ENCODE measurements at places on chromosomes 3 and 15. TPM values are rescaled to one million over a fixed set of nuclear protein-coding genes. Genes with fewer than 3 reads are reported as not detected.

GRCh38 chr3:12352755-12353154 lies 63.9 kb downstream of the PPARG start:
- DNase-seq = no peak

DNA sequence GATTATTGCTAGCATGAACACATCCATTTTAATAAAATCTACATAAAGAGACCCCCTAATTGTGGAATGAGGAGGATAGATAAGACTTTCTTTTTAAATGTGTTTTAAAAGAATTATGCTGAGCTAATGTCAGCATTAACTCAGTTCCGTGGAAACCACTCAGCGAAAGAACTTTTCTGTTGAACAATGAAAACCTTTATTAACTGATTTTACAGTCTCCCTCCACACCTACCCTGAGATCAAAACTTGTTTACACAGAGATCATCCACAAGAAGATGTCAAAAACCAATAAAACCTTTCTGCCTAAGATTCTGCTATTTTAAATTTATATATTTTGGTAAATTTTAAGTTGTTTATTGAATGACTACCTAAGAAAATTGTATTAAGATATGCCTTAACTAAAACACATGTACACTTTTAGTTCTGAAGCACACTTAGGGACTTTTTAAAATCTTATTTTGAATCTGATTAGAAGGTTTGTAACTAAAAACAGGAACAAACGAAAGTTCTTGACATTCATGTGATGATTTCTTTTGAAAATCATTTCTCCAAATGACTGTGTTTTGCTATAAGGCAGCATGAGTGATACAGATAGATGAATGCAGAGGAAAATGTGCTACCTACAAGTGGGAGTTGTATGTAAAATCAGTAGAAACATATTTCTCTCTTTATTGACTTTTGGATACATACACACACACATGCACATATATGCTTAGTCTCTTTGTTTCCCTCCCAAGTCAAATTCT lies 369.0 kb downstream of the UNC13C start:
- DNase-seq = no peak

GRCh38 chr3:32296251-32297204 lies 58.0 kb downstream of the CMTM8 start:
- peak; percentile 40 for DNase-seq

- DNase-seq = no peak
These were observed 339.1 kb upstream of the POU1F1 start for GRCh38 chr3:87615506-87615905.

DNA sequence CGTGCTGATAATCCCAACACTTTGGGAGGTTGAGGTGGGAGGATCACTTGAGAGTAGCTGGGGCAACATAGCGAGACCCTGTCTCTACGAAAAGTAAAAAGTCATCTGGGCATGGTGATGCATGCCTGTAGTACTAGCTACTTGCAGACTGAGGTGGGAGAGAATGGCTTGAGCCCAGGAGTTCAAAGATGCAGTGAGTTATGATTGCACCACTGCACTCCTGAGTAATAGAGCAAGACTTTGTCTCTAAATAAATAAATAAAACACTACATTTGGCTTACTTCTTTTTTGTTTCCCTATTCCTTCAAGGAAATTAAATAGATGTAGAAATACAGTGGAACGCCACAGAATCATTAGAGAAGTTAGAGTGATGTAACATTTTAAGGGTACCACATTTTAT lies 20.1 kb upstream of the LDHAL6B start:
- no peak for DNase-seq

- no peak for DNase-seq
These were observed 39.6 kb downstream of the ADIPOQ start for GRCh38 chr3:186882150-186882524.

- no peak for DNase-seq
These were observed 40.0 kb upstream of the PLCL2 start for GRCh38 chr3:16844791-16845190.

GRCh38 chr15:39539466-39539865 lies 41.4 kb upstream of the THBS1 start:
- no peak for DNase-seq

DNA sequence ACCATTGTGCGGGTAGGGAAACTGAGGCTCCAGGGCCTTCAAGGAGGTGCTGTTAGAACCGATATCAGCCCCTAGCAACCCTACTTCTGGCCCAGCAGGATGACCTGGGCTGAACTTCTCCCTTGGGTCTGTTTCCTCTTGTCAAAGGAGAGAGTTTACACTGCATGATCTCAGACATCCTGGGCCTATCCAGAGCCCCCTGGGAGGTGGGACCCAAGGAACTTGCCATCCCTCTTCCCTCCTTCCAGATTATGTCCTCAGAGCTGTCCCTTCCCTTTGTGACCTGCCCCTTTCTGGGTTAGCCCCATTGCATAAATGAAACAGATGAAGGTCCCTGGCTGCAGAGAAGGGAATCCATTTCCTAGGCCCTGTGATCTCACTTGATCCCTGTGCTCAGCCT lies 12.3 kb upstream of the DNAH1 start:
- no peak for DNase-seq

- no peak for DNase-seq
These were observed 235.4 kb downstream of the FHIT start for GRCh38 chr3:61015859-61016258.

- DNase-seq = no peak
These were observed 22.4 kb upstream of the CCK start for GRCh38 chr3:42288385-42288784.

GRCh38 chr3:144462337-144462736 lies 490.7 kb downstream of the DIPK2A start:
- DNase-seq = no peak

- DNase-seq = no peak
These were observed 233.8 kb downstream of the ZNF385D start for GRCh38 chr3:21517184-21517583.

GRCh38 chr15:95520511-95520910 lies 810.0 kb upstream of the NR2F2 start:
- DNase-seq = no peak

GRCh38 chr15:59591356-59591755 lies 20.2 kb upstream of the GCNT3 start:
- DNase-seq = no peak

GRCh38 chr15:37682304-37682703 lies 252.1 kb upstream of the TMCO5A start:
- DNase-seq = no peak

DNA sequence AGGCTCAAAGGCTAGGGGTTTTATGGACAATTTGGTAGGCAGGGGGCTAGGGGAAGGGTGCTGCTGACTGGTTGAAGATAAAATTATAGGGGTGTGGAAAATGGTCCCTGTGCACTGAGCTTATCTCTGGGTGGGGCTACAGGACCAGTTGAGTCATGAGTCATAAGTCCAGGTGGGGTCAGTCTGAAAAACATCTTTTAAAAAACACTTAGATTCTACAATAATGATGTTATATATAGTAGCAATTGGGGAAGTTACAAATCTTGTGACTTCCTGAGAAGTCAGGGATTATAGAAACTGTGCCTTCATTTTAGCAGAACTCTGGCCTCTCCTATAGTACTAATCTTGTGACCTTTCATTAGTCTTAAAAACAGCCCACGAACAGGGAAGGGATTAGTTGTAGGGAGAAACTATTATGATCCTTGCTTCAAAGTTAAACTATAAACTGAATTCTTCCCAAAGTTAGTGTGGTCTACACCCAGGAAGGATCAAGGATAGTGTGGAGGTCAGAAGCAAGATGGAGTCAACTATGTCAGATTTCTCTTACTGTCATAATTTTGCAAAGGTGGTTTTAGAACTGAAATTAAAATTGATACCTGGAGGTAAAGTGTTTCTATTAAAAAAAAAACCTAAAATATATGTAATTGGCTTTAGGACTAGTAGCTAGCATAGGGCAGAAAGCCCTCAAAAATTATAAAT lies 130.1 kb downstream of the P2RY1 start:
- DNase-seq = no peak

- no peak for DNase-seq
These were observed 38.9 kb downstream of the ACAP2 start for GRCh38 chr3:195403841-195404408.

DNA sequence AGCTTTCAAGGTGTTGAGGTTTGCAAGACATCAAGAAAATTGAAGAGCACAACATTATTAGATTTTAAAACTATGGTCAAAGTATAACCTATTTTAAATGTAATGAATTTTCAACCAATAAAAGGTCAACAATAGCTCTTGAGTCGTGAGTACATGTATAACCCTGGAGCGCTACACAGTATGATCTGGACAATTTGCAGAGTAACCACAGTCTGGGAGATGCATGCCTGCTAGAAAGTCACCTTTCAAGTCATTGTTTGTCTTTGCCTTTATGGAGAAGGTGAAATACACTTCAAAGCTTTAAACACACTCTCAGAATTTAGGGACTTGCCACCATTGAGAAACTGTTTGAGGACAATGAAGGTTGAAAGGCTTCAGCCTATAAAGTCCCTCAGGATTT lies 112.6 kb upstream of the ALCAM start:
- DNase-seq = no peak

- DNase-seq = no peak
These were observed 226.6 kb upstream of the ROBO1 start for GRCh38 chr3:79994397-79994796.

GRCh38 chr15:38860674-38861073 lies 296.1 kb upstream of the RASGRP1 start:
- DNase-seq = no peak

GRCh38 chr3:48830715-48831114 lies 17.0 kb downstream of the PRKAR2A start:
- DNase-seq = no peak

GRCh38 chr3:181330821-181331563 lies 341.5 kb upstream of the DNAJC19 start:
- no peak for DNase-seq

DNA sequence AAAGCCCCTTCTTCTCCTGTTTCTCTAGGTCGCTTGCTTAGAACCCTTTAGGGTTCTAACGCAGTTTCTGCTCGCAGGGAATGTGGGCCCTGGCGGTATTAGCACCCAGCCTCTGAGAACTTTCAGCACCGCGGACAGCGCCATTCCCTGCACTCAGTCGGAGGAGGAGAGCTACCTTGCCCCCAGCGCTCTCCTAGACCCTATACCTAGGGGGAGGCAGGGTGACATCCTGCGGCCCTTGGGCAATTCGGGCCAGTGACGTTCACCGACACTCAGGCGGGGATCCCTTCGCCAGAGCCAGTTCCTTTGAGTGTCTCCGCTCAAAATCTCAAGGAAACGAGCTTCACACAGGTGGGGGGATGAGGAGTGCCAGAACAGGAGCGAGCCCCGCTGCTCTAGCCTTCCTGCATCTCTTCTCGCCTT lies 1.3 kb downstream of the SLC7A14 start:
- peak; percentile 46 for DNase-seq

DNA sequence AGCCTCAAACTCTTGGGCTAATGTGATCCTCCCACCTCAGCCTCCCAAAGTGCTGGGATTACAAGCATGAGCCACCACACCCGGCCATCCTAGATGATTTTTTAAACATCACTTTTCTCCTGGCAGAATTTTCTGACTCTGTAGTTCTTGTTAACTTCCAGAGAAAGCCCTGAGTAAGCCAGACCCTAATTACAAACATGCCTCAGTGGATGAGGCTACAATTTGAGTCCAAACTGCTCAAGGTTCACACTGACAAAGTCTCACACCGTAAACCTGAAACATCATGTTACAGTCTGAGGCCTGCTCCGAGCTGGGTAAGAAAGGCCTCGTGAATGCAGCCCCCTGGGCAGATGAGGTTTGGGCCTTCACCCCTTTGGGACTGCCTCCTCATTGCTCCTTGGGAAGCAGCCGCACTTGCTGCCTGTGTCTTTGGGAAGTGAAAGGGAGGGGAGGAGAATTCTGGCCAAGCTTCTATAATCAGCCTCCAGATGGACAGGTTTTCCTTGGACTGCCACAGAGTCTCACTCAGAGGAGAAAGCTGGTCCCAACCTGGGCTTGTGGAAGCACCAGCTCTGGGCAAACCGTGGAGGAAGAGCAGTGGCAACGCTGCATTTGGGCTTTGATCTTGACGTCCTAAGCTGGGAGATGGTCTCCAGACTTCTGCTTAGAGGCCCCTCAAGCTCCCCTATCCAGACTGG lies 46.0 kb downstream of the CA12 start:
- DNase-seq = no peak

- no peak for DNase-seq
These were observed 485.4 kb downstream of the CNTN6 start for GRCh38 chr3:1578124-1578806.

DNA sequence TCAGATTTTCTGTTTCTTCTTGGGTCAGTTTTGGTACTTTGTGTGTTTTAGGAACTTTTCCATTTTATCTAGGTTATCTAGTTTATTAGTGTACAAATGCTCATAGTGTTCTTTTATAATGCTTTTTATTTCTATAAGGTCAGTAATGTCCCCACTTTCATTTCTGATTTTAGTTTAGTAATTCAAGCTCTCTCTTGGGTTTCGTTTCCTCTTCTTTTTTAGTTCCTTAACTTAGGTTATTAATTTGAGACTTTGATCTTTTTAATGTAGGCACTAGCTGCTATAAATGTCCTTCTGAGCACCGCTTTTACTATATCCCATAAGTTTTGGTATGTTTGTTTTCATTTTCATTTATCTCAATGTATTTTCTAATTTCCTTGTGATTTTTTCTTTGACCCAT lies 27.0 kb upstream of the CD200R1L start:
- no peak for DNase-seq

- DNase-seq = no peak
These were observed 1026.8 kb upstream of the NR2F2 start for GRCh38 chr15:95303713-95304112.

- DNase-seq = no peak
These were observed 103.2 kb downstream of the SST start for GRCh38 chr3:187567021-187567420.

DNA sequence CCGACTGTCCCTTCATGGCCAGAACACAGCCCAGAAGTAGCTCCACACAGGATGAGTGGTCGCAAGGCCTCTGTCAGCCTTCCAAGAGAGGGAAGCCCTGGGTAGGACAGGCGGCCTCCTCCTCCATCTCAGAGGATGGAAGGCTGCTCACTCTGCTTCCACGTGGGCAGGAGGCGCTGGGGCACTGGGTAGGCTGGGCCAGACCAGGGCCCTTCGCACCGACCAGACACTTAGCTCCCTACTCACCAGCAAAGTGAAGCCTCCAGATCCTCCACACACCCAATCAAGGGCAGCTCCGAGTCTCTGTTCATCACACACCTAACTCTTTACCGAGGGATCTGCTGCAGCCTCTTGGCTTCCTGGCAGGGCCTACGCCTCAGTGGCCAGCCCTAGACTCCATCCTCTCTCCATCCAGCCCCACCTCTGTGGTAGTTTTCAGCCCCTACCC lies 24.3 kb upstream of the PLXNA1 start:
- DNase-seq = no peak

DNA sequence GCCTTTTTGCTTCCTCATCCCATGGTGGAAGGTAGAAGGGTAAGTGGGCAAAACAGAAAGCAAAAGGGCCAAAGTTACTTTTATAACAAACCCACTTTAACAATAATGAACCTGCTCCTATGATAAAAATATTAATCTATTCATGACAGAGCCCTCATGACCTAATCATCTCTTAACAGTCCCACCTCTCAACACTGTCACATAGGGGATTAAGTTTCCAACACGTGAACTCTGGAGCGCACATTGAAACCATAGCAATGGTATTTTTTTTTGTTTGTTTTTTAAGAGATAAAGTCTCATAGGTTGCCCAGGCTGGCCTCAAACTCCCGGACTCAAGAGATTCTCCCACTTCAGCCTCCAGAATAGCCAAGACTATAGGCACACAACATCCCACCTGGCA lies 30.7 kb downstream of the KATNBL1 start:
- no peak for DNase-seq

The ZBTB11 gene
- 23.8 TPM for total RNA-seq

The TRPM1 gene
- total RNA-seq = not detected

The HAPLN3 gene
- total RNA-seq = 5.4 TPM

The RTP4 gene
- total RNA-seq = not detected

The TMCO5A gene
- total RNA-seq = not detected

All from NCI-H460 (cell line).